ENCODE measurements at places on chromosomes 1 and 21.

GRCh38 chr1:27645071-27645415 is 10.1 kb upstream of the FGR start:
- DNase-seq = no peak

- no peak for DNase-seq
These were observed 242.8 kb downstream of the DISC1 start for GRCh38 chr1:231869364-231869763.

DNA sequence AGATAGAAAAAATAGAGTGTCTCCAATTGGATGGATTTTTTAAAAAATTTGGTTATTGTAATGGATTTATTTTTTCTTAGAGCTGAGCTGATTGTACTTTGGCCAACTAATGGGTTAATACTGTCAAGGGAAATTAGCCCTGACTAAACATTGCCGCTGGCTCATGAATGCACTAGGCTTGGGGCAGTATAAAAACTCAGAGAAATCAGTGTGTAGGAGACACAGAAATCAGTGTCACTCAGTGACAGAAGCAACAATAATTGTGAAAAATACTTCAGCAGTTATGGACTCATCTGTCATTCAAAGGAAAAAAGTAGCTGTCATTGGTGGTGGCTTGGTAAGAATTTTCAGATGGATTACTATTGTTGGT is at the start of gene KMO:
Gene KMO, plus strand, starts transcription at position 217 of the 370 bp plus-strand sequence. Its CDS starts 67 bp downstream, at position 284.
- DNase-seq = no peak

GRCh38 chr1:234549447-234550021 is 60.4 kb downstream of the IRF2BP2 start:
- no peak for DNase-seq

DNA sequence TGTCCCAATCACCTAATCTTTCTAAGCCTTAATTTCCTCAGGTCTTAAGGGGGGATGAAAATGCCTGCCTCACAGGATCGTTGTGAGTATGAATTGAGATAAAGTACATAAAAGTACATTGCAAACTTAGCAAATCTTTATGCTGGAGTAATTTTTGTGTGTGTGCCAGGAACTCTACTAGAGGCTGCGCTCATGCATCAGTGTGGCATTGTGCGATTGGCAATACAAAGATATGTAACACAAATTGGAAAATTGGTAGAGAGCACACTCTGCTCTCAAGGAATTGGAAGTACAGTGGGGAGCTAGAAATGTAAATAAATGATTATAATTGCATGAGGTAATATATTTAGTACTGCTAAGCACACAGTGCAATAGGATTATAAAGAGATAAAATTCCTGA is 398.3 kb downstream of the DUSP10 start:
- no peak for DNase-seq

GRCh38 chr1:3469849-3470649 is 15.6 kb downstream of the ARHGEF16 start:
- no peak for DNase-seq

DNA sequence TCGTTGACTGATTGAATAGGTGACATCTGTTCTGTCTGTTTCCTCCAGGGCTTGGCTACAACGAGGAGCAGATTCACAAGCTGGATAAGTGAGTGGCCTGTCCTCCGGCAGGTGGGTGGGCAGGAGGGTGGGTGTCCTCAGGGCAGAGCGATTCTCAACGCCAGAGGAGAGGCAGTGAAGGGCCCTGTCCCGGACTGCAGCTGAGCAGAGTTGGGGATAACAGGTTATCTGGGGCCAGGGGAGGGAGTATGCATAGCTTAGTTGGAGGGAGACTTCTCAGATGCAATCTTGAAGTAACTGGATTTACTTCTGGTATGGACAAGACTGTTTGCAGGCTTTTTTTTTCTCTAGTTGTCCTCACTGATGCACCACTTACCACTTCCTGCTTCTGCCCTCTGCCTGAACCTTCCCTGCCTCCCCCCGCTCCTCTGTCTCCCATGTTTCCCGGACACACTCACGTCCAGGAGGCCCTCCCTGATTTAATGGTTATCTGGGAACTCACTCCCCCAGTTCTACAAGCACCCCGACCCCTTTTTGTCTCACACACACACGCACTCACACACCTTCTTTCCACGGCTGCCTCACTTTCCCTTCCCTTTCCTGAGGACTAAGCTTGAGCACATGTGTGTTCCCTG is 16.4 kb upstream of the RASSF5 start:
- no peak for DNase-seq

GRCh38 chr1:6996371-6996770 is 211.1 kb downstream of the CAMTA1 start:
- no peak for DNase-seq

DNA sequence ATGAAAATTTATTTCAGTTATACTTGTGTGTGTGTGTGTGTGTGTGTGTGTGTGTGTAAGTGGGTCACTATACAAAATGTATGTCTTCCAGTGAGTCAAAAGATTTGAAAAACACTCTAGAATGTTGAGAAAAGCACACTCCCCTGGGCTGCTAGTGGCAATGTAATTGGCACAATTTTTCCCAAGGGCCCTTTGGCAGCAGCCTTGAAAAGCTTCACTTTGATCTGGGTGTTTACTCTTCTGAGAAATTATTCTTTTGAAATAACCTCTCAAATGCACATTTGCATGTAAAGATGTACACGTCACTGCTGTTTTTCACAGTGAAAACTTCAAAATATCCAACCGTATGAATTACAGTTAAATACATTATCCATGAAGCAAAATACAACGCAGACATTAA is 22.1 kb upstream of the SLC44A3 start:
- DNase-seq = no peak

- DNase-seq = no peak
These were observed 6.2 kb upstream of the PRDM16 start for GRCh38 chr1:3062616-3063378.

DNA sequence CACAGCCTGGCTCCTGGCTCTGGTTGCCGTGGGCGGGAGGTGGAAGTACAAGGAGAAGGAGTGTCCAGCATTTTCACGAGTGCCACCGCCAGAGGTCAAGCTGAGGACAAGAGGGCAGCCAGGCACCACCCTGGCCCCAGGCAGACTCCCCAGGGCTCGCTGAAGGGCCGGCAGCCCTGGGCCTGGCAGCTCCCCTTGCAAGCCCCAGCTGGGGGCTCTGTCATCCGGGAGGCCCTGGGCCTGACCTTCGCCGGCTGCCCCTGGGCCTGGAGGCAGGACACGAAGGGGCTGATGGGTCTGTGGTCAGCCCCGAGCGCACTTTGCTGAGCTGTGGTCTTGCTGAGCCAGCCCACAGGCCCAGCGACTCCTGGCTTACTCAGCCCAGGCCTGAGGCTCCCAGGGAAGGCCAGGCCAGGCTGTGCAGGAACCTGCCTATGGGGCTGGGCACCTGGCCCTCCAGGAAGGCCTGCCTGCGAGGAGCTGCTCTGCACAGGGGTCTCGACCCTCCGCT is 74.8 kb downstream of the MORN1 start:
- no peak for DNase-seq

Measured in stimulated activated CD4-positive, alpha-beta T cell treated with anti-CD3 and anti-CD28 coated beads, Interleukin-1b, Interleukin-23, amount 100 ng/mL, for 48 hours (primary cell).